ENCODE measurements at places on chromosomes 12 and 14.

GRCh38 chr12:6867413-6868210 is at the start of gene TPI1:
Gene TPI1 (plus strand): TSS chr12:6867531. CDS start chr12:6867567, 36 bp downstream.
- DNase-seq, result no peak

- no peak for DNase-seq
These were observed 438.7 kb downstream of the LRFN5 start for GRCh38 chr14:42045383-42045782.

- DNase-seq, result no peak
These were observed 99.0 kb upstream of the EVL start for GRCh38 chr14:99966037-99966835.

DNA sequence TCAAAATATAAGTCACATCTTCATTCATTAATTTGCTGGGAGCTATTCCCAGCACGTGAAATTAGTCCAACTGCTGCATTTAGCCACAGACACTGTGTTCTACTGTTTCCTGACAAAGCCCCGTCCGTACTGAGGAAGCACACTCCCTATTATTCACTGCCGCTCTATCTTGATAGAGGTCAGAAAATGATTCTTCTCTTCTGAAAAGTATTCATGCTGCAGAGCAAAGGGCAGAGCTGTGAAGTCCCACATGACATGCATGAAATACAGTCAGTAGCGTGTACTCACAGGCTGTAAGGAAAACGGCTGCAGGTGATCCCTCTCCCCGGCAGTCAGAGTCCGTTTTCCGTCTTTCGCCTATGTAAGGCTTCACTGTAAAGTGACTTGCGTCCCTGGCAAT is 302.5 kb upstream of the FKBP4 start:
- DNase-seq, result no peak

- DNase-seq, result no peak
These were observed 65.1 kb downstream of the DAAM1 start for GRCh38 chr14:59253527-59253926.

- DNase-seq, result no peak
These were observed 359.9 kb downstream of the TRHDE start for GRCh38 chr12:72631926-72632685.

- DNase-seq, result no peak
These were observed 57.2 kb upstream of the AEBP2 start for GRCh38 chr12:19382111-19382526.

- DNase-seq, result no peak
These were observed 60.6 kb downstream of the SLC25A47 start for GRCh38 chr14:100383727-100384158.

GRCh38 chr12:101935890-101936746 is 58.7 kb downstream of the DRAM1 start:
- DNase-seq, result no peak

GRCh38 chr12:88142610-88142991 is 494 bp downstream of the TMTC3 start:
- no peak for DNase-seq

- DNase-seq, result no peak
These were observed 13.1 kb upstream of the TMTC1 start for GRCh38 chr12:29796823-29797263.

DNA sequence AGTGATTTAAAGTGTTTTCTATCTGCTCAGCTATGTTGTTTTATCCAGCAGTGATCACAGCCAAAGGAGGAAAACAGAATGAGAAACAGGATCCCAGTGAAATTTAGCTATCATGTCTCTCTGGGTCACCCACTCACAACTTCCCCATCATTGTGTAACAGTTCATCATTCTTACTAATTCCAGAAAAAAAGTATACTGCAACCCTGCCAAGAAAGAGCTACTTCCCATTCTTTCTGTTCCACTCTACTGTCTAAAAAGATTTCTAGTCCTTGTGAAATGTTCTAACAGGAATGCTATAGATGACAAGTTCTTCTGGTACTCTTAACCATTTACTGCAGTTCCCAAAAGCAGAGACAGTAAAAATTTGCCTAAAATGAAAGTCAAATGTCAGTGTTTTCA is 39.2 kb upstream of the CD163 start:
- DNase-seq, result no peak

DNA sequence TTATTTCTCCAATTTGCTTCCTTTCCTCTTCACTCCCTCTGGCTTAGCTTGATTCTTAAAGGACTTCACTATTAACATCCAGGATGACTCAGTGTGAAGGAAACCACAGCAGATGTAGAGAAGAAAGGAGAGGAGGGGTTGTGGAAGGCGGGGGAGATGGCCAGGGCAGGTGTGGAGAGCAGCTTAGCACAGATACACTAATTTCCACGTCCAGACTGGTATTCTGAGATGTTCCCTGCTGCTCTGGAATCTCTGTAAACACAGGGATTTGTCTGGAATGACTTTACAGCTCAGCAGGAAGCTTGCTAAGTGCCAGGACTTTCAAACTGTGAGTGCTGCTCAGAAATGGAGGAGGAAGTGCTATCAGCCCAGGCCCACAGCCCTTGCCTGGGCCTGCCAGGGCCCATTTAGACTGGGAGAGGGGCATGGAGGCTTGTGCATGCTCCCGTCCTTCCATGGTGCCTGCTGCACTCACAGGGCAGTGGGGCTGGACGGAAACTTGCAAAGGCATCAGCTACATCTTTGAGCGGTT is 202.5 kb upstream of the DDHD1 start:
- DNase-seq, result no peak

- no peak for DNase-seq
These were observed 98.2 kb downstream of the ZFP36L1 start for GRCh38 chr14:68694516-68695235.

GRCh38 chr14:102545461-102546265 is 36.1 kb upstream of the ANKRD9 start:
- no peak for DNase-seq

DNA sequence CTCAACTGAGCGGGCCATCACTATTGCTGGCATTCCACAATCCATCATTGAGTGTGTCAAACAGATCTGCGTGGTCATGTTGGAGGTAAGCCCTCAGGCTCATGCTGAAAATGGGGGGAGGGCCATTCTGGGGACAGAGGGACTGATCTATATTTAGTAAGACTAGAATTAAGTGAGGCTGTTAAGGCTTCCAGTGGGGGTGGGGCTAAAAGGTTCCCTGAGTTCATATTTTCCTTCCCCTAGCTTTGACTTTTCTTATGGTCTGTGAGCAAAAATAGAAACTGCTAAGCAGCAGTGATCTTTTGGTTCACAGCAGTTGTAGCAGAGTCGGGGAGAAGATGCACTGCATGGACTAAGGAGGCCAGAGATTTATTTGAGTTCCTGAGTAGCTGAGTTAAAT is 9.2 kb downstream of the PCBP2 start:
- DNase-seq, result no peak

GRCh38 chr14:77023001-77023996 is 5.2 kb downstream of the IRF2BPL start:
- no peak for DNase-seq

GRCh38 chr14:91399868-91400640 is 17.6 kb downstream of the CCDC88C start:
- no peak for DNase-seq

DNA sequence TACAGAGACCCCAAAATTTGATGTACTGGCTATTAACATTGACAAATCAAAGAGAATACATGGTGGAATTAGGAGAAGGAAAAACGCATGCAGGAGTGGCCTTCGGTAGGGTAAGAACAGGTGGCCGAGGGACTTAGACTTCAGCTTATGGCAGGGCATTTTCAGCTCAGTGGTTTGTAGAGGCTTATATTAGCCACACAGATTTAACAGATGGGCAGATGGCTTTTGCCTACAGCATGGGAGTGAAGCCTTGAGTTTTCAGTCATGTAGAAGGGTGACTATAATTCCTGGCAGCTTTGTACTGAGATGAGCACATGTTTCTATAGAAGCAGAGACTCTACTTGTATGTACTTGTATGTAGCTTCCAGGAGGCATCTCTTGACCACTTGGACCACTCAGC is 40.9 kb upstream of the PLEKHA5 start:
- no peak for DNase-seq

GRCh38 chr12:123435636-123436016 is 858 bp downstream of the RILPL2 start:
- DNase-seq, result no peak

DNA sequence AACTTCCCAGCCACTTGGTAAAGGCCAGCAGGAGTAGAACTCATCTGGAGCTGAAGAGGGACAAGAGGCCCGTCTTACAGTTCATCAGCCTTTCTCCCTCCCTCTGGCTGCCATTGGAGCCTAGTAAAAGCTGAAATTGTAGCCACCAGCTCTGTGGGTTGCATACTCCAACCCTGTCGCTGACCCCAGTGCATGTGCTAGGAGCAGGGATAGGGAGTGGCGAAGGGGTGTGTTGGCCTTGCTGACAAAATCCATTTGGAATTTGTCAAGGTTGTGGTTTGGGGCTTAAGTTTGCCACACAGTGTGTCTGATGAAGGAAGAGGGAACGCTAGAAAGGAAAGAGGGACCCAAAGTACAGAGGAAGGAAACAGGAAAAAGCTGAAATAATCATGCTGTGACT is 4.0 kb upstream of the ARF3 start:
- no peak for DNase-seq

DNA sequence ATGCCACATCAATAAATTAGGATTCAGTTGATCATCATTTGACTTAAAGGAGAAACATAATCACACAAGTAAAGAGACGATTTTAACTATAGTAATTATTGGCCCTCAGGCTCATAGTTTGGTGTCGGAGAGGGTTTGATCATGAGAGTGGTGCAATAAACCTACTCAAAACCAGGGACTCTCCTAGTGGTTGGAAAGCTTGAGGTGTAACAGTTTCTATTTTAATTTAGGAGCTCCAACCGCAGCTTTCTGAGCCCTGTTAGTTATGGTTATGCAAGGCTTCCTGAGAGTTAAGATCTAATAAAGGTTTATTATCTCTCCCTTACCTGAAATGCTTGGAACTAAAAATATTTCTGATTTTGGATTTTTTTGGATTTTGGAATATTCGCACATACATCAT is 36.4 kb downstream of the TMTC2 start:
- DNase-seq, result no peak

DNA sequence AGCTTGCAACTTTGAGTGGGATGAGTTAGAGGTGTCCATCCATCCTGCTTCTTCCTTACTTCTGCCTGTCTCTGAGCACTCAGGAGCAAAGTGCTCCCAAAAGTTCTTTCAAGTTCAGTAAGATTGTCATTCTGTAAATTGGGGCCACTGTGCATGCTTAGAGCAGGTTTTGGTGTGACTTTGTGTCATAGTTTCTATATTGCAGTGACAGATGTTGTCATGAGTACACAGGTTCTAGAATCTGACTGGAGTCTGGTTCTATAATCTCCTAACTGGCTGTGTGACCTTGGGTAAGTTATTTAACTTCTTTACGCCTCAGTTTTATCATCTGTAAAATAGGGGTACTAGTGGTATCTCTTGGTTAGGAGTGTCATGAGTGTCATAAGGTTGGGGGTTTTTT is 202.7 kb upstream of the BCL2L14 start:
- DNase-seq, result no peak

GRCh38 chr14:78967111-78967809 is 797.1 kb downstream of the NRXN3 start:
- DNase-seq, result no peak

GRCh38 chr12:80176706-80177105 is 77.4 kb downstream of the OTOGL start:
- DNase-seq, result no peak

GRCh38 chr12:66860752-66861750 is 182.2 kb upstream of the GRIP1 start:
- no peak for DNase-seq

DNA sequence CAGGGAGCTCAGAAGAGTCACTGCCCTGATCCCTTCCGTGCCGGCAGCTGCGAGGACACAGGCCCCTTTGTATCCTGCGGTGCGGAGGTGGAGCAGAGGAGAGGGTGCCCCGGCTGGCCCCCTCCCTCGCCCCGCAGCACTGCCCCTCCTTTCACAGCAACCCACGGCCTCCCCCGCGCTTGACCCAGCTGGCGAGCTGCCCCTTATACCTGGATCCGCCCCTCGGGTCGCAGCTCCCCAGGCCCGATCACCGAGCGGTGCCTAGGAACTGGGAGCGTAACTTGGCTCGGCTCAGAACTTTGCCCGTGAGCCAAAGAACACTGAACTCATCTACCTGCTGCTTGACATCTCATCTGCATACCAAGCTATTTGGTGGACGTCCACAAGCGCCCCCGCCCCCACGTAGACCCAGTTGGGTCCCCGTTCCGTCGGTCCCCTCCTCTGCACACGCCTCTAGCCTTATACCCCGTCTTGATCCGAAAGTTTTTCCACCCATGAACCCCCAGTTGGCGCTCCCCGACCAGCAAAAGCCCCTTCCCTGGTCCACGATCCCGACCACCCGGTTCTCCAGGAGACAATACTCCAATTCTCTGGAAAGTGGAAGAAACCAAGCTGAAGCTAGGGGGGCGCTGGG is 697 bp upstream of the DNAJC14 start:
- no peak for DNase-seq

- no peak for DNase-seq
These were observed 123.1 kb upstream of the VRK1 start for GRCh38 chr14:96674121-96674520.

DNA sequence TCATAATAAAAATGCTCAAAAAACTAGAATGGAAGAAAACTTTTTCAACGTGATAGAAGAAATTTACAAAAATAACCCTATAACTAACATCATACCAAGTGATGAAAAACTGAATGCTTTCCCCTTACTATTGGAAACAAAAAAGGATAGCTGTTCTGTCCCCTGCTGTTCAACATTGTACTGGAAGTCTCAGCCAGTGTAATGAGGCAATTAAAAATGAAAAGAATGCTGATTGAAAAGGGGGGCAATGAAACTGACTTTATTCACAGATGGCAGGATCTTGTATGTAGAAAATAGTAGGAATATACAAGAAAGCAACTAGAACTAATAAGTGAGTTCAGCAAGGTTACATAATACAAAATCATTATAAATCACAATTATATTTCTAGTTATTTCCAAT is 337.9 kb upstream of the KITLG start:
- DNase-seq, result no peak

GRCh38 chr12:2853626-2854025 is 3.2 kb downstream of the TEX52 start:
- DNase-seq, result no peak

GRCh38 chr12:78431931-78432330 is 432.6 kb upstream of the SYT1 start:
- DNase-seq, result no peak

DNA sequence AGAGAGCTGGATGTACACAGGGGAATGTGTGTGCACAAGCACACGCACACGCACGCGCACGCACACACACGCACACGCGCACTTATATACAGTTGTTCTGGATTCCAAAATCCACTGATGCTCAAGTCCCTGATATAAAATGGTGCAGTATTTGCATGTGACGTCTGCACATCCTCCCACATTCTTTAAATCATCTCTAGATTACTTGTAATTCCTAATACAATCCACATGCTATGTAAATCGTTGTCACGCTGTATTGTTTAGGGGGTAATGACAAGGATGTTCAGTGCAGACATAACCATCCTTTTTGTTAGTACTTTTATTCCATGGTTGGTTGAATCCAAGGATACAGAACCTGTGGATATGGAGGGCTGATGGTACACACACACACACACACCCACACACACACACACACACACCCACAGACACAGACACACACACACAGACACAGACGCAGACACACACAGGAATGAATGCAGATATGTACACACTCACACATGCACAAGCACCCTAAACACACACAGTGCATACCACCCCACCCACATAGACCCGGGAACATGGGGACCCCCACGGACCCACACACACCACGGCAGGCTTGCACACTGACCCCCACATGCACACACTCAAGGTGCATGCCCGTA is 188.5 kb upstream of the PRMT8 start:
- DNase-seq, result no peak

- DNase-seq, result no peak
These were observed 99.3 kb upstream of the PTPRB start for GRCh38 chr12:70736351-70737133.

- no peak for DNase-seq
These were observed 1068.6 kb downstream of the BCL11B start for GRCh38 chr14:98203421-98203820.

GRCh38 chr12:96295532-96296160 is 101.5 kb downstream of the ELK3 start:
- DNase-seq, result no peak
